ENCODE measurements at places on chromosomes 13 and 19.

DNA sequence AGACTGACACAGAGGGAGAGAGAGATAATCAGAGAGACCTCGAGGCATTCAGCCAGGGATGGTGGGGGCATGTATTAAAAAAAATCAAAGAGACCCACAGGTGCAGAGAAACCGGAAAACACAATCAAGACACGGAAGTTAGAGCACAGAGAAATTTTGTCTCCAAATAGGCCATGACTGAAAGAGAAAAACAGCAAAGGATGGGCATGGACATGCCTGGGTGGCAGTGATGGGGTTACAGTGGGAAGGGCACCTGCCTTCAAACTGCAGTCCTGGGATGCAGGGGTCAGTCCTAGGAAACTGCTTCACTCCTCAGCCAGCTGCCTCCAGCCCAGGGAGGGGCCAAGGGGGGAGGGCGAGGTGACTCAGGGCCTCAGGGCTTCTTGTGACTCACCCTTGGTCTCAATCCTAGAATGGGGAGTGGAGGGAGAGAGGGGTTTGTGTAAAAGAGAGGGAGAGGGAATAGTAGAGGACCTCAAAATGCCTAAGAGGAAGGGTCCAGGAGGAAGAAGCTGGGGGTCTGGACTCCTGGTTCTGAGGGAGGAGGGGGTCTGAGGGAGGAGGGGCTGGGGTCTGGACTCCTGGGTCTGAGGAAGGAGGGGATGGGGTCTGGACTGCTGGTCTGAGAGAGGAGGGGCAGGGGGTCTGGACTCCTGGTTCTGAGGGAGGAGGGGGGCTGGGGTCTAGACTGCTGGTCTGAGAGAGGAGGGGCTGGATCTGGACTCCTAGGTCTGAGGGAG lies 3.6 kb upstream of the KCNN4 start:
- DNase-seq, result no peak

- DNase-seq, result no peak
Observed at GRCh38 chr13:46116653-46117502, 12.0 kb upstream of the CPB2 start.

DNA sequence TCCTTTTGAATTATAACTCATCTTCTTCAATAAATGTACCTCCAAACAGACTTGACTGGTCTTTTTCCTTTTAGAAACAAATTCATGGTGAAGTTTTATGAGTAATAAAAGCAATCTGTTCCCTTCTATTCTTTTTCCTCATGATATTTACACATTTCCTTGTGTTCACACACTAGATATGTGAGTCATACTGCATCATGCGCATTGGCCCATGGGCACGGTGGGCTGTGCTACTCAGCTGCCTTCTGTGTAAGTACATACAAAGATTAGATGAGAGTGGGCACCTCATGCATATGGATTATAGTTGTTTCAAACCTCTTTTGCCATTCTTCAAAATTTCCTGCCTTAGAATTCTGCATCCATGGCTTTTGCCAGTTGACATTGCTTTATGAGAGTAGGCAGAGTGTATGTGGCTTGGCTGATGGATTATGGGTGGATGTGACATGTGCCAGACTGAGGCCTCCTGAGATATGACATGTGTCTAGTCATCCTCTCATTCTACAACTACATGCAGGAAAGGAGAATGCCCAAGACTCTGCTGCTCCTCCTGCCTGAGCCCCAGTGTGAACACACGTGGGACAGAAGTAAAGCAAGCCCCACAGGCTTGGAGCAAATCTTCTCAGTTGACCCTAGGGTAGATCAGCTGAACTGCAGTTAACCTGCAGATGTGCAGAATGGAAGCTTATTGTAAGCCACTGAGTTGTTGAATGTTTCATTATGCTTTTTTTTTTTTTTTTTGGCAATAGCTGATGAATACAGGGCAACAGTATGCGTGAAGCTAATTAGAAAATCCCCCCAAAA lies 109.9 kb downstream of the RBM26 start:
- DNase-seq, result peak; percentile 7

DNA sequence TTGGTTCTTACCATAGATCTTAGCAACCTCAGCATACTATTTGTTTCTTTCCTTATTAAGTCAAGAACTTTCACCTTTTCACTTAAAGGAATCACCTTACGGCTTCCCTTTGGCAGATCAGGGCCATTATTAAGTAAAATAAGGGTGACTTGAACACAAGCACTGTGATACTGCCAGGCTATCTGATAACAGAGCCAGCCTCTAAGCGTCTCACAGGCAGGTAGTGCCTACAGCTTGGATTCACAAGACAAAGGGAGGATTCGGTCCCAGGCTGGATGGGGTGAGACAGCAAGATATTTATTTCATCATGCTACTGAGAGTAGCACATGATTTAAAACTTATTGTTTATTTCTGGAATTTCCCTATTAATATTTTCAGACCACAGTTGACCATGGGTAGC lies 218.6 kb downstream of the FOXO1 start:
- DNase-seq, result no peak

GRCh38 chr13:93687261-93687660 lies 460.7 kb downstream of the GPC6 start:
- no peak for DNase-seq

GRCh38 chr13:79423340-79423739 lies 17.3 kb upstream of the RBM26 start:
- DNase-seq, result no peak

GRCh38 chr13:75666646-75667351 lies 30.7 kb downstream of the LMO7 start:
- DNase-seq, result no peak

DNA sequence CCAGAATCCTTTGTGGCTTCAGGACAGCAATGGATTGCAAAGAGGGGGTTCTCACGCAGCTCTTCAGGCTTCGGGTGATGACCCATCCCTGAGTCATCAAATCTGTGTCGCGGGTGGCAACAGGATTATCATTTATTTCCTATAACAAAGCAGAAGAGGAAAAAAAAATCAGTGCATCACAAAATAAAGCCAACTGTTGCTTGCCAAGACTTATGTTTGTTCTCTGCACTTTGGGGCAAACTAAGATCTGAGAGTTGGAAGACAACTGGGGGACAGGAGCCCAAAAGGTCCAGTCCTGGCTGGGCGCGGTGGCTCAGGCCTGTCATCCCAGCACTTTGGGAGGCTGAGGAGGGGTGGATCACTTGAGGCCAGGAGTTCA lies 6.4 kb downstream of the GNA15 start:
- DNase-seq, result no peak

GRCh38 chr13:46374710-46375109 lies 12.3 kb downstream of the RUBCNL start:
- DNase-seq, result no peak

All from occipital lobe (tissue), 3 donors.